ENCODE measurements at places on chromosomes 13 and 19.

DNA sequence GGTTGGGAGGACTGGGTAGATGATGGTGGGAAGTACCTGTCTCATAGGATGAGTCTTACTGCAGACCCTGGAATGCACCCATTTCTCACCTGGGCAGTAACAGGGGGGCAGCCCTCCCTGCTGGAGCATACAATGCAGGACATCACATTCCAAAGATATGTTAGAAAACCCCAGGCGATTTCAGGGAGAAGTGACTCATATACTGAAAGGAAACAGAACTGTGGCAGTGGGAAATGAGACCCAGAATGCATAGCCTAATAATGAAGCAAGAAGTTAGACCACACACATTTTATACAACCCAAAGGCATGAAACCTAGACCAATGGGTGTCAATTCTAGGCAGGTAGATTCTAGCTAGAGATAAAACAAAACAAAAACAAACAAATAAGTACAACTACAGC lies 402.7 kb downstream of the IRS2 start:
- DNase-seq, result peak; percentile 86

- peak; percentile 0 for DNase-seq
Observed at GRCh38 chr13:84845907-84846619, 953.2 kb downstream of the SLITRK6 start.

GRCh38 chr13:113995051-113995601 lies 21.2 kb upstream of the C13orf46 start:
- DNase-seq, result no peak

DNA sequence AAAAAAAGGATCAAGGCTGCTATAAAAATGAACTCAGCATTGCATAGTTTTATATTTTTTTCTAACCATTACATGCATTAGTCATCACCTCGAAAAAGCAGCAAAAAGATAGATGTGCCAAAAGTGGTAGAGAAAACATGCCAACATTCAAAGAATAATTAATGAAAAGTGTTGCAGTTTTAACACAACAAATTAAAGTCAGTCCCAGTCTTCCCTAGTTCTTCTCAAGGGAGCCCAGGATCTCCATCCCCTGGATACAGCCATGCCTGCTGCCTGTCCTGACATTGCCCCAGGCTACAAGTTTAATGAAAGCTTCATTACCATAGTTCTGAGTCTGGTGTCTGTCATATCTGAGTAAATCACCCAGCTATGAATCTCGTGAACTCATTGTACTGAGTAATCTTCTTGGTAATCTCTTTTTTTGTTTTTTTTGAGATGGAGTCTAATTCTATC lies 116.6 kb upstream of the KLF12 start:
- peak; percentile 91 for DNase-seq

DNA sequence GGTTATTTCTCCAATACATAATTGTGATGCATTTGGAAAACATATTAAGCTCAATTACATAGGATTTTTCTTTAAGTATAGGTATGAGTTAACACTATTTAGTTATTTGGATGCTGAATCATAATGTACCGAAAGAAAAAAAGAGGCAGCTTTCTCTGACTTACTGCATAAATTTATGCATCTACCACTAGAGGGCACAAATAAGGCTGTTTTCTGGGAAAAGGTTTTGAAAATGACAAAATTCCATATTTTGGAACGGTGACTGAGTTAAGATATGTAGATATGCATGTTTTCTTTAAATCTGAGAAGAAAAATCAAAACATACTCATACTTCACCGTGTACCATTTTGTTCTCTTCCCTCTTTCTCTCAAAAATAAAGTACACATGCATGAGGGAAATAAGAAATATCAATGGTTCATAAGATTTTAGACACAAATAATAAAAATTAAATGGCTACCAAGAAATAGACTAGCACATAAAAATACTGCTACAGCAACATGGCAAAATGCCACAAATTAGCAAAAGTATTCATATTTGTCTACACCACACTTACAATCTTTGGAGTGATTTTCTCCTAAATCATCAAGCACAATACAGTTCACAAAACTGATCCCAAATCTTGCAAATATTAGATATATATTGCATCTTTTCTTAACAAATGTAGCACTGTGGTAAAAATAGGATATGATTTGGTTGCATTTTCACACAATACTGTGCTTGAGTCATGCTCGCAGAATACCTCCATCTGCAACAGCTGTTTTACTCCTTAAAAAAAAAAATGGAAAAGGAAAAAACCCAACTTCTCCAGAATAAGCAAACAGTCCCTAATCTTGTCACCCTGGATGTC lies 260.0 kb downstream of the FGF14 start:
- peak; percentile 4 for DNase-seq

- peak; percentile 47 for DNase-seq
Observed at GRCh38 chr19:2636897-2637683, 65.4 kb downstream of the GNG7 start.

DNA sequence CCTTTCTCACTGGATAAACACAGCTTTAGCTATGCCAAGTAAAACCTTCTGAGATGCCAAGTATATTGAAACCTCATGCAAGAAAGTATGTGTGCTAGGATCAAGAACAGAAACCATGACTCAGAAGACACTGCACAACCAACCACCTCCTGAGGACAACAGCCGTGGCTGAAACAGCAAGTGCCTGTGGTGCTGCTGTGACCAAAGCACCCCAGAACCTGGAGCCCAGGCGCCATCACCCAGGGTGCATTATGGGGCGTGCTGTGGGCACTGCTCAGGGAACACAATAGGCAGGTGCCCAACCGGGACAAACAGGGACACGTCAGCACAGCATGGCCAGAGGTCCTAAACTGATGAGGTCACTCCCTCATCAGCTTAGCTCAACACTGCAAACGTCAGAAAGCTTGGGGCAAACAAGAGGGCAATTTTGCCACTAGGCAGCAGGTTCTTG lies 101.3 kb upstream of the SLC15A1 start:
- no peak for DNase-seq

DNA sequence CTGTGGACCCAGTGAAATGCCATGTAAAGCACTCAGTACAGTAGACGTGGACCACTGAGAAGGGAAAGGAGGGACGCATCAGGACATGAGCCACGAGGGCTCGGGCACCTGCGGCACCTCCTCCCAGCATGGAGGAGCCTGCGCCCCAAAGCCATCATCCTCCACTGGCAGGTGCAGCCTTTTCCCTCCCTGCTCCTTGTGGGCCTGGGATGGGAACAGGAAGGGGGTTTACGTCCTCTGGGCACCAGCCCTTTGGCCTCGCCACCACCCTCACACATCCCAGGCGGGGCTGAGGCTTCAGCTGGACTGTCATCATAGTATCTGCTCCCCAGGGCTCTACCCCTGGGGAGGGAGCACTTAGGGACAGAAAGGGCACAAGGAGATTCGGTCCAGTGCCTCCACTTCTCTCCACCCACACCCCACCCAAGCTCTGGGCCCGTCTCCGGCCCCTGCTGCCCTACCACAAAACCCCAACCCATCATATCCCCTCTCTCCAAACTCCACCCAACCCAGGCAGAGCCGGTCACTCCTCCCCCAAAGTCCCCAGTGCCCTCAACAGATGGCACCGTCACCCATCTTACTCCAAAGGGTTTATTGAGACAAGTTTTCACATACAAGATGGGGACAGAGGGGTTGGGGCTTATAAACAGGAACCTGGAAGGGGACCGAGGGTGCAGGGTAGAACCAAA lies 2.2 kb upstream of the PRKD2 start:
- no peak for DNase-seq

DNA sequence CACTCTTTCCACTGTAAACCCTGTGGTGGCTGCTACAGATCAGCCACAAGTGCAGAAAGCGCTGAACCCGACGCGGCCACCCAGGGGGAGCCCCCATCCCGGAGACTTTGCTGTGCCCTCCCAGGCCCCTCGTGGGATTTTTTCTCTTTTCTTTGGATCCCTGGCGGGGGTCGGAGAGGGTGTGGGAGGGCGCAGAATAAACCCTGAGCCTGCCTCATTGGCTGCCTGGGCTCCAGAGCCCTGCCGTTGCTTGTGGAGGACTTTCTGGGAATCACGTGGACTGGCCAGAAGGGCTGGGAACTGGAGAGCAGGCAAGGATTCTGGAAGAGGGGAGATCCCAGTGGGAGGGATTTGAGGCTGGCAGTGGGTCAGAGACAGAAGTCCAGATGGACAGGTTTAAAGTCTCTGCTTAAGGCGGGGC lies 24.9 kb downstream of the GADD45B start:
- no peak for DNase-seq

DNA sequence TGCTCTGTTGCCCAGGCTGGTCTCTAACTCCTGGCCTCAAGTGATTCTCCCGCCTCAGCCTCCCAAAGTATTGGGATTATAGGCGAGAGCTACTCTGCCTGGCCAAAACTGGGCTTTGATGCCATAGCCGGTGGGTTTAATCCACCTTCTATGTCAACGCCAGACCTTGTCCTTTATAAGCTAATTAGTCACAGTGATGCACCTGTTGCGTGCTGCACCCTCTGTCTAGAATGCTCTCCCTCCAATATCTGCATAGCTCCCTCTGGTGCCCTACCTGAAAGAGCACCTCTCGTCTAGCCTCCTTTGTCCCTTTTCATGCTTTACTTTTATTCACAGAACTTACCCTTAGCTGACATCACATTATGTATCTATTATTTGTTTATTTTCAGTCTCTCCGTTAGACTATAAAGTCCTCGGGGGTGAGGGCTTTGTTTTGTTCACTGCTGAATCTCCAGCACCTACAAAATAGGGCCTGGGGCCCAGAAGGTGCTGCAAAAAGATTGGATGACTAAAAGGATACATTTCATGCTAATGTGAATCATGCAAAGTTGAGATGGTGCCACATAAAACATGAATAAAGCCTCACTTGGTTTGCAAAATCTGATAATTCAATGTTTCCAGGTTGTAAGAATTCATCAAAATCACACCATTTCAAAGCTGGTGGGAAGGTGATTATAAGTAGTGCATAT lies 148.1 kb downstream of the USP12 start:
- peak; percentile 69 for DNase-seq

DNA sequence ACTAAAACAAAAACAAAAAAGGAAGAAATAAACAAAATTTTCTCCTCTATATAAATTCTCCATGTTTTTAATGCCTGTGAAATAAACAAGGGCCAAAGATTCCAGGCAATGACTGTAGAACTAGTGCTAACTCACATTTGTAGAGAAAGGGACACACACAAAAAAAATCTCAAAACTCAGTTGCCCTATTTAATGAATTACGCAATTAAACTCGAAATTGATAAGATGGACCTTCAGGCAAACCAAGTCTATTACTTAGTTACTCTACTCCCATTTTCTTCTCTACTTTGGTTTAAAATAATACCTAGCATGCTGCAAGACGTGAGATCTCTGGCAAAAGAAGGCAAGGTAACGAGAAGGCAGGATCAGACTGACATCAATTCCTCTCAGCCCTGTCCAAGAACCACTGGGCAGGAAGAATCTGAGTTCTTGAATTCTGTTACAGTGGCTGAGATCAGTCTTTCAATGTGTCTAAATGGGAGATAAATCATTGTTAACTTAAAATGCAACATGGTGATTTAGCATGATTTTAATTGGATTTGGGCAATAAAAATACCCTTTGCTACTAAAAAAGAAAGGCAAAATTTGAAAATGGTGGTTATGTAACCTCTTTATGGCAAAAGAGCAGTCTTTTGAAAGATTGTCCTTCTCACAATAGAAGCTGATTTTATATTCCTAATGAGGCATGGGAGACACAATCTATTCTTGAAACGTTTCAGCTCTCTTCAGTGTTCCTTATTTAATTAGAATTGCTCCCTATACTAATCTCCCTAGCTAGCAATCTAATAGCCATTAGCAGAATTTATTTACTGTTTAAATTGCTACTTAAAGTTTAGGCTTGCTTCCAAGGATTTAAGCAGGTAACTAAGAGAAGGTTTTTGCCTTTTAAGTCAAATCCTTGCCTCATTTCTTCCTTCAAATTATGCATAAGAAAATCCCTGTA lies 25.9 kb downstream of the SPRY2 start:
- DNase-seq, result no peak

DNA sequence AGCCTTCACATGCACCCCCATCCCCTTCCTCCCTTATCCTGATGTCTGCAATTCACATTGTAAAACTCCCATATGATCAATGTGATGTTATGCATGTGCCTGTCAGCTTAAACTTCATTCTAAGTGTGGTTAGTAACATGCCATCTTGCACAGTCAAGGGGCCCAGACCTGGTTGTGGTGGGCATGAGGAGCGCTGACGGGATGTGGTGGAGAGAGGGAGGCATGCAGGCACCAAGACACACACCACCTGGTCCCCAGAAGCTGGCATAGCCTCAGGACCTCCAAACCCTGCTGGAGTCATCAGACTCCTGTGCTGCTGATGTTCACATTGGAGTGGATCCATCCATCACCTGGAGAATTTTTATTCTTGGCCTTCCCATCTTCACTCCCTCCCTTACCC lies 90.5 kb upstream of the ABCC4 start:
- no peak for DNase-seq

- no peak for DNase-seq
Observed at GRCh38 chr13:83880275-83881139, 1.8 kb downstream of the SLITRK1 start.

DNA sequence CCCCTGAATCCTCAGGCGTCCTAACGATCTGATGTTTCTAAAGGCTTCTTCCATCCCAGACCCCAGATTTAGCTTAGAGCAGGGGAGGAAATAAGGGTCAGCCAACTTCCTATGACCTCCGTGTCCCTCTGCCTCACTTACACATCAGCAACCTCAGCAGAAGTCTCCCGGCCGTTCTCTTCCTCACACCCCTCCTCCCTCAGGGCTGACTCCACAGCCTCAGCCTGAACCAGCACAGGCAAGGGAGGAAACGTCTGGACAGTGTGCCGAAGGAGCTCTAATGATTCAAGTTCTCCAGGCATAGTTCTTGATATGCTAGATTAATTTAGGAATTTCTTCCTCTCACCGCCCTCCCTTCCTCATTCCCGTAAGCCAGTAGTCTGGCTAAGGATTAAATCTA lies 121.4 kb downstream of the NUFIP1 start:
- DNase-seq, result no peak

DNA sequence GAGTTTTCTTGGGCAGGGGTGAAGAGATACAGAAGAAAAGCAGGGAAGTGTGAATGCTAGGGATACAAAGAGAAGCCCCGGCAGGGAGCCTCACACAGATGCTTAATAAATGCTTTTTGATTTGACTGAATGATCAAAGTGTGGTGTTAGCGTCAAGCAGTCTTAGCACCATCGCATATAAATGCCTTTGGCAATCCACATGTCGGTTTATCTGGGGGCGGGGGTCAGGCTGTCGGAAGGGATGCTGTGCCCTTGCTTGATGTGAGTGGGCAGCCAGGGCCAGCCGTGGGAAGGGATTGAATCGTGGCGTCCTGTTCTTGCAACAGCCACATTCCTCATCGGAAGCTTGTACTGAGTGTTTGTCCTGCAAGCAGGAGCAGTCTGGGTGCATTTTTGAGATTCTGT lies 173.1 kb downstream of the LACC1 start:
- no peak for DNase-seq

GRCh38 chr13:79349011-79349410 lies 57.0 kb downstream of the RBM26 start:
- no peak for DNase-seq

Data from M059J (cell line).